ENCODE measurements at places on chromosomes 11 and 22.

GRCh38 chr11:45423036-45423435, 136.9 kb upstream of the SYT13 start:
- DNase-seq: no peak

GRCh38 chr22:23756891-23757290, 2.7 kb upstream of the VPREB3 start:
- no peak for DNase-seq

DNA sequence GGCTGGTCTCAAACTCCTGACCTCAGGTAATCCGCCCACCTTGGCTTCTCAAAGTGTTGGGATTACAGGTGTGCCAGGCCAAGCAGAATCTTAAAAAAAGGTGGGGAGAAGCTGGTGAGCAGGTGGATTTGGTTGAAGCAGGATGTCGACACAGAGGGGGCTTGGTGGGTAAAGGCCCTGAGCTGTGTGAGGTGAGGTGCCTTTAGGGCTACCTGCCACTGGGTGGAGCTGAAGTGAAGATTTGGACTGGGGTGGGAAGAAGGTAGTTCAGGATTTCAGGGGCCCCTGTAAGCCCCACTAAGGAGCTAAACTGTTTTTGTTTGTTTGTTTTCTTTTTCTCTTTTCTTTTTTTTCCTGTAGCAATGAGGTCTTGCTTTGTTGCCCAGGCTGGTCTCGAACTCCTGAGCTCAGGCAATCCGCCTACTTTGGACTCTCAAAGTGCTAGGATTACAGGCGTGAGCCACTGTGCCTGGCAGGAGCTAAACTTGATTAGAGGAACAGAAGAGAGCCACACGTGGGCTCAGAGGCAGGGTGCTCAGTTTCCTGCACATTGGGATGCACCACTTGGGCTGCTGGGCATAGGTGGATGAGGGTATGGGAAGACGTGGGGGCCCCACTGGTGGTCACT, 6.0 kb downstream of the P2RX6 start:
- peak; percentile 55 for DNase-seq

DNA sequence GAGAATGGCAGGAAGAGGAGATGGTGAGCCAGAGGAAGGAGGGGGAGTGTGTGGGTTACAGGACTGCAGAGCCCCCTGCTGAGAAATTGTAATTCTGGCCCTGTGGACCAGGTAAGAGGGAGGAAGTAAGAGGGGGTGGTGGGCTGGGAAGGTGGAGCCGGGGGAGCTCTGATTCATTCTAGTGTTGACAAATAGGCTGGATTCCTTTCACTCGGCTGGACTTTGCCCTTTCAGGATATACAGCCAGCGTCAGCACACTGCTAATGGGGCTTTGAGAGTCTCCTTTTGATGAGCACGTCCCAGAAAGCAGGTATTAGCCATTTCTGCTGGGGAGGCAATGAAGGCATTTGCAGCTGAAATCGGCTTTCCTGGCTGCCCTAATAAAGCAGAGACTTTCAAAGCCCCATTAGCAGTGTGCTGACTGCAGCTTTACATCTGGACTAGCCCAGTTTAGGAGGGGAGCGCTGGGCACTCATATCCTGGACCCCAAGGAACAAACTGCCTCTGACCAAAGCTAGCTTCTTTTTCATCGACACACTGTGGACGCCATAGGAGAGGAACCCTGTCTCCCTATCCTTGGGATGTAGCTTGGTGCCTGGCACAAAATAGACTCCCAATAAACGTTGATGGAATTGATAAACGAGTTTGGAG, 44.8 kb upstream of the CADM1 start:
- no peak for DNase-seq

DNA sequence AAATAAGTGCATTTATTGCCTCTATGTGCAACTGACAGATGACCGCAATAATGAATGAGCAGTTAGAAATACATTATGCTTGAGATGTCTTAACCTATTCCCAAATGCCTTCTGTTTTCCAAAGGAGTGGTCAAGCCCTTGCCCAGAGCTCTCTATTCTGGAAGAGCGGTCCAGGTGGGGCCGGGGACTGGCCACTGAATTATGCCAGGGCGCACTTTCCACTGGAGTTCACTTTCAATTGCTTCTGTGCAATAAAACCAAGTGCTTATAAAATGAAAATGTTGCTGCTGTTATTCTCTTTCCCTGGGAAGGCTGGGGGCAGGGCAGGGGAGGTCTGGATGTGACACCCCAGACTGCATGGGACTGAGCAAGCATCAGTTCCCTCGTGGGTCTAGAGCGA, 11.0 kb downstream of the NEFH start:
- no peak for DNase-seq

GRCh38 chr22:23889620-23890019, 4.6 kb upstream of the MIF start:
- no peak for DNase-seq

GRCh38 chr11:7418906-7419305, 66.4 kb upstream of the OLFML1 start:
- DNase-seq: no peak

- DNase-seq: no peak
Measured at GRCh38 chr11:114285599-114285998, 10.6 kb upstream of the NNMT start.

DNA sequence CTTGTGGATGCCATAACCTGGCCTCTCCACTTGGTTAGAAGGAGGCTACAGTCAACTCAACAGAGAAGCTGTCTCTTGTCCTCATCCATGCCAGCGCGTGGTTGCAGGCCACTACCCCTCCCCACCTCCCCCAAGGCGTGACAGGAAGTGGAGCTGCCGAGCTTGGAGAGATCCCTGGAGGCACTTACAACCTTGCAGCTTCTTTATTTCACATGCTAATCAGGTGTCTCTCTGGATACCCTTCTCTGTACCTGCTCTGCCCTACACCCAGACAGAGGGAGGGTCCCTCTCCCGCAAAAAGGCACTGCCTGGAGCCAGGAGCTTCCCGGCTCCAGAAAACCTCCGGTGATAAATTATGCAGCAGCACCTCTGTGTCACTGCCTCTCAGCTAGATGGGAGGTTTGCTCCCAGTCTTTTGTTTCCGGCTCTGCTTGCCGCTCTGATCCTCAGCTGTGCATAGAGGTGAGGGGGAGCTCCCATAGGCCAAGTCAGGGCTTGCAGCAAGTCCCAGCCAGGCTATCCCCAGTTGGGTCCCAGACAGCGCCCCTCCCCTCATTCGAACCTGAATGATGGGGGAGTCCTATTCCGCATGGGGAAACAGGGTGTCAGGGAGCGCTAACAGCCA, 5.7 kb downstream of the LRP4 start:
- no peak for DNase-seq

DNA sequence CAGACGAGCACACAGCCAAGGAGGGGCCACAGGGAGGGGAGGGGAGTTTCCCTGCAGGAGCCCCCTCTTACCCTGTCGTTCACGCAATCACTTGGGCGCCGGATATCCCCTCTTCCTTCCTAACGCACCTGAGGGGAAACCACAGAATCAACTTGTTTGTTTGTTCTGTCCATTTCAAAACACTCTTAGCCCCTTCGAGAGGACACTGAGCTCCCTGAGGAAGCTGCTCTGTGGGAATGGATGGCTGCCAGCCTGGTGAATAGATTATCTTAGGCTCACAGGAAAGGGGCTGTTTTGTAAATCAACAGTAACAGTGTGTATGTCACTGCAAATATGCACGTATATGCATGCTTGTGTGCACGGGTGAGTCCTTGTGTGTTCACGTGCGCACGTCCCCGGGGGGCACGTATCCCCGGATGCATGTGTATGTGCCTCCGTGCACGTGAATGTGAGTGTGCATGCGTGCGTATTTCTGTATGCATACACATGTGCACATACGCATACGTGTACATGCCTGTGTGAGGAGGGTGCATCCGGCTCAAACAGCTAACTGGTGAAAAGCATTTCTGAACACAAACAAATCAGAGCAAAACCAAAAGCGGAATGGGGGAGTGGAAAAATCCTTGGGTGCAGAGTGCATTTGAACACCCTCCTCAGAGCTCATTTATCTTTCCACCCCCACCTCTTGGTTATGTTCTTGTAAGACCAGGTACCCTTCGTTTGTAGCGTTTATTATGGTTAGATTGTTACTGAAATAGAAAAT, 7.2 kb downstream of the ARSA start:
- peak; percentile 87 for DNase-seq

- no peak for DNase-seq
Measured at GRCh38 chr22:50641696-50642607, 14.0 kb upstream of the ARSA start.

- DNase-seq: no peak
Measured at GRCh38 chr22:48803948-48804810, 1023.5 kb downstream of the BRD1 start.

DNA sequence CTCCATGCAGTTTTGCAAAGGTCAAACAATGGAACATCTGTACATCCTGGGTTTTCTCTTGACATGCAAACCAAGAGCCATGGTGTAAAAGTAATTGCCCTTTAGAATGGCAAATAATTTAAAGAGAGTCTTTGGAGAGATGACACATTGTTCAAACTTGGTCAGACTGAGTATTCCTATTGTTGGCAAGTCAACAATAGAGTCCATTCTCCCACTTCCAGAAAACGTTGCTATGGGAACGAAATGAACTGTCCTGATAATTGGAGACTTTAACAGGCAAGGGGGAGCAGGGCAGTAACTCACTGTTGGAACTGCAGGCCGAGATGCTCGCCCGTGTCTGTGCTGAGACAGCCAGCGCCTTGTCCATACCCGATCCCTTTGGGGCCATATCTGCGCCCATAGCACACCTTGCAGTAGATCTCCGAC, 13.9 kb downstream of the CSRP3 start:
- no peak for DNase-seq

DNA sequence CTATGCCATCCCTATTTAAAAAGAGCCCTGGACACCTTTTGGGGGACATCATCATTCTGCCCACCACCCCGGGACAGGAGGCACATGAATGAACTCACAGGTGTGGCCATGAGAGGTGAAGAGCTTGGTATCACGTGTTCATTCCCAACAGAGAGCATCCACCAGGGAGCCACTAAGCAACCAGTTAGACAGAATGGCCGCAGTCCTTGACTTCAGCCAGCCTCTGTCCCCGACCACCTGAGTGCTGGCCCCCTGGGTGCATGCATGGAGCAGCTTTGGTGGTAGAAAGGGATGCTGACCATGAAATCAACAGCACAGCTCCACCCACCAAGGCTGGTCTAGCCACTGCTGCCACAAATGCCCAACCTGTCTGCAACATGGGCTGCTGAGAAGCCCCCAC, 31.1 kb upstream of the CD81 start:
- DNase-seq: no peak

DNA sequence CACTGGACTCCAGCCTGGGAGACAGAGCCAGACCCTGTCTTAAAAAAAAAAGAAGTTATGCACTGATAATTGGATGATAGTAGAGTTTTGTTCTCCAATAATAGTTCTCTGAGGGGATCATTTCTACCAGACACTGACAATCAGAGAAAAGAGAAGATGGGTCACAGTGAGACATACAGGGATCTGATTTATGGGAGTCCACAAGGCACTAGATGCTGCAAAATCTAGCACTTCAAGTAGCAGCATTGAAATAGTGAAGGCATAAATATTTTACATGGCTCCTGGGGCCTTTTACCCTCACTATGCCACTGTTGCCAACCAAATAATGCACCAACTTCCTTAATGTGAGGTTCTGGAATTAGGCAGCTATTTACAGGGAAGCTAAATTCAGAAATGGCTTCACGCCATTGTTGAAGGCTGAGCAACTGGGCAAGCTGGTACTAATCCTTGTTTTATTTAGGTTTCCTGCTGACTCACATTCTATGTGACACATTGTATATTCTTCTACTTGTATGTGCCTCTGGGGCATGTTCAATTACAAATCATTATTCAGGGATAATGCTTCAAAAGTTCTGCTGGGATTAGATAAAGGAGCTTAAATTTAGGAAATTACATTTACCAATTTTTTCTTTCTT, 38.2 kb upstream of the ABTB2 start:
- no peak for DNase-seq

GRCh38 chr22:49156662-49157285, 670.9 kb downstream of the BRD1 start:
- DNase-seq: no peak

DNA sequence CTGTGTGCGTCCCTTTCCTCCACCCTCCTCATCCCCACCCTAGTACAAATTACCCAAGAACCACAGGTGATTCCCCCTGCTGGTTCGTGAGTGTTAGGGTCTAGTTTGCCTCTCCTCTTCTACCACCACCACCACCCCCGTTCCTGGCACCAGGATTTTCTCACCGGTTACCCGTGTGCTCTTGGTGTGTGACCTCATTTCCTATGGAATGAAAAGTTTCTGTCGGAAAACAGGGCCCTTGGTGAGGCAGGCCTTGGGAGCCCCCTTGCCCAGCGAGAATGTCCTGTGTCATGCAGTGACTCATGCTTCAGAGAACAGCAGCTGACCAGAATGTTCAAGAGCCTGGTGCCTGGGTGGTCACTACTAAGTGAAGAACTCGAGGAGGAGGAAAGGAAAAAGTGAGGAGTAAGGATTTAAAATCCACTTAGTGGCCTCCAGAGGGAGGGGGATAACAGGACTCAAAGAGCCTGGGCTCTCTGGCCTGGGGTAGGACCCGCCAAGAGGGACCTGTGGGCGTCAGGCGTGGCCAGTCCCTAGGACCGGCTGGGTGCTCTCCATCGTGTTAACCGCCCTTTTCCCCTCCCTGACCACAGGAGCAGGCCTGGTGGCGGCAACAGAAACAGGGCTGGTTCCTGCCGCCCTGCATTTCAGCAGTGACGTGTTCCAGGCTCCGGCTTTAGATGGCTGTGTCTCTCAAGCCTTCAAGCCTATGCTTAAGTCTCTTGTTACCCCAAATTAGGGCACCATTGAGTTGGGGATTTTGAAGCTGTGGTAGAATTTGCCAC, 30.2 kb downstream of the C22orf31 start:
- DNase-seq: no peak

- peak; percentile 62 for DNase-seq
Measured at GRCh38 chr11:125348674-125349309, 147.3 kb downstream of the FEZ1 start.

- peak; percentile 3 for DNase-seq
Measured at GRCh38 chr11:1194977-1195681, 27.7 kb upstream of the MUC5B start.

DNA sequence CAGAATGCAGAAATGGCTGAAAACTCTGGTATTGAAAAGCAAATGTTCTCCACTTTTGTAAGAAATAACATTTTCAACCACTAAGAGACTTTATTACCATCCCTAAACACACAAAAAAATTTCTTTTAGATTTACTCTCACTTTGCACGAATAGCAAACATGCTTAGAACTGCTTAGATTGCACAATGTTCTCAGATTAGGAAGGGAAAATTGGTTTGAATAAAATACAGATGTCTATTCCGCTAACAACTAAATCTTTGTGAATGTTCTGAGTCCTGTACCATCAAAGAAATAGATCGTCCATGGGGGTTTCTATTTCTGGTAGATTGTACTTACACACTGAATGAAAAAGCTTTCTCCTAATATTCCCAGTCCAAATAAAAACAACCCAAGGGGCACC, 40.1 kb downstream of the BDNF start:
- no peak for DNase-seq

DNA sequence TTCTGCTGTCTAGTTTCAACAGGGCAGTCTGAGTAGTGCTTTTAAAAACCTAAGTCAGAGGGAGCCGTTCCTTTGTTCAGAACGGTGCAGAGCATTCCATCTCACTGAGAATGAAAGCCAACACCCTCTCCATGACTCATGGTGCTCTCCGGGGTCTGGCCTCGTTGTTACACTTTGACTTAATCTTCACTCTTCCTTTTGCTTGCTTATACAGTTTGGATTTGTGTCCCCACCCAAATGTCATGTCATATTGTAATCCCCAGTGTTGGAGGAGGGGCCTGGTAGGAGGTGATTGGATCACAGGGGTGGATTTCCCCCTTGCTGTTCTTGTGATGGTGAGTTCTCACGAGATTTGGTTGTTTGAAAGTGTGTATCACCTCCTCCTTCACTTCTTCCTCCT, 292.2 kb downstream of the ST3GAL4 start:
- no peak for DNase-seq

Measured in activated CD4-positive, alpha-beta T cell treated with anti-CD3 and anti-CD28 coated beads for 36 hours (primary cell).